ENCODE measurements at places on chromosomes 13 and 19.
A peak's percentile ranks its signal among the peaks of the same experiment; 100 is the strongest.

DNA sequence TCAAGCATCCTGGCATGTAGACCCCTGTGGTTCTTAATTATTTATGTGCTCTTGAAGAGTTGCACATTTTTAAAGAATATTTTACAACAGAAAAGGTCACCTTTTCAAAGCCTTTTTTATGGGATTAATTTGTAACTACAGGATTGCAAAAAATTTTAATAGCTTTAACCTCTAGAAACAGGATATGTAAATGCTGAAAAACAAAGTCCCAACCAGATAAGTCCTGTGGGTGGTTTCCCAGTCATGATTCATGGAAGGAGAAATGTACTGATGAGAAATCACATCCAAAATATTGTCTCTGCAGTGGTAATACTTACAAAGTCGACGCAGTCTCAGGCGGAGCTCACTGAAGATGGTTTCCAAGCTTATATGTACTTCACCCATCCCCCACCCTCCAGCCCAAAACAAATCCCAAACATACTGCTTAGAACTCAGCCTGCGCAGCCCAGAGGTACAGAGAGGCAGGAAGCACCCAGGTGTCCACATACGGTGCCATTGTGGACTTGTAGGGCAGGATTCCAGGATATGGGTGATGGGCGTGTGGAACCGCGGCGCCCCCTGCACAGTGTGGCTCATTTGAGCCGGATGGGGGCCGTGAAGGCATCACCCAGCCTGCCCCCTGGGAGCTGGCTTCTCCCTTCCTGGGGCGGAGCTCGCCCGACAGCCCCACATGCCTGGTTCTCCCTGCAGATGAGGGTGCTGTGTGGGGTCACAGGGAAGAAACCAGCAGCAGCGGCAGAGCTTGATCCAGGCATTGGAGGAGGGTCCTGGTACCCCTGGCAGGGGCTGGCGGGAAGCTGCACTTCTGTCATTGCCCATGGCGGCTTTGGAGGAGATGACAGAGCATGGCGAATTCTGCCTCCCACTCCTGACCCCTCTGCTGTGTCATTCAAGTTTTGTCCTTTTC, 101.2 kb downstream of the ATP11A start:
- no peak overlapping the region for H3K27ac ChIP-seq
- peaks cover 7% of the 10 kb centered on the region for H3K36me3 ChIP-seq
- DNase-seq: no peak

GRCh38 chr13:66803808-66804456, 426.2 kb downstream of the PCDH9 start:
- H3K27me3 ChIP-seq: no peaks in the 10 kb centered on the region
- no peaks in the 10 kb centered on the region for H3K36me3 ChIP-seq
- no peaks in the 10 kb centered on the region for H3K4me1 ChIP-seq
- no peak overlapping the region for H3K27ac ChIP-seq
- H3K4me3 ChIP-seq: no peak overlapping the region
- DNase-seq: no peak

DNA sequence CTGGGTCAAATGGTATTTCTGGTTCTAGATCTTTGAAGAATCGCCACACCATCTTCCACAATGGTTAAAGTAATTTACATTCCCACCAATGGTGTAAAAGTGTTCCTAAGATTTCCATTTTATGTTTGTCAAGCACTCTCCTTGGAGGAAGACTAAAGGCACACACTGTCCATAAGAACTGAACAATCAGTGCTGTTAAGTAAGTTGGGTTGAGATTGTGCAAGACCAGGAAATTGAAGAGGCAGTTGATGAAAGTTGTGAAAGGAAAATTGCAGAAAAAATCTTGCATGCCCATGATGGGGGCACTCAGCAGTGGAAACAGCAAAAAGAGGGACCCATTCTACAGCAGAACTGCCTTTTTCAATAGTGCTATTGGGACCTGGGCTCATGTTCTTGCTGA, 323.6 kb downstream of the DLEU7 start:
- H3K4me1 ChIP-seq: no peaks in the 10 kb centered on the region
- no peak for DNase-seq
- no peaks in the 10 kb centered on the region for H3K36me3 ChIP-seq

DNA sequence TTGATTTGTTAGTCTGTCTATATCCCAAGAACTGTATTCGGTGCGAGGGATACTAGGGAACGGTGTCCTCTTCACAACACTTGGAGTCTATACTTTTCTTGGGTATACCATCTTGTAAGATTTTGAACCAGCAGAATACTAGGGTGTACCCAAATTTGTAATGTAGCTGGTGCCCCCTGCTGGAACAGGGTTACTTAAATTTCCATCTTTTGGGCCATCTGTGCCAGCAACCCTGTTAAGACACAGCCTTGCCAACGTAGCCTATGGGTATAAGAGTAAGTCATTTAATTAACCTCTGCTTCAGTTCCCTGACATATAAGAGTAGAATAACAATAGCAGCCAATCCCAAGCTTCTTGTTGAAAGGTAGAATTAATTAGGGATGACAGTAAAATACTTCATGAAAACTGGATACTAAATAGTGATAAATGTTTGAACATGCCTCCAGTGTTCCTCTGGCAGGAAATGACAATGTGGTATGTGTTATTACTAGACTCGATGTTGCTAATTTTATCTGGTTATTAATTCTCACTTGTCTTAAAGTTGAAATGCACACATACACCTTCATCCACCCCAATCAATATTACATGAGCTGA, 607.6 kb downstream of the FGF9 start:
- no peaks in the 10 kb centered on the region for H3K4me1 ChIP-seq
- H3K4me3 ChIP-seq: no peak overlapping the region
- no peaks in the 10 kb centered on the region for H3K27me3 ChIP-seq
- no peaks in the 10 kb centered on the region for H3K36me3 ChIP-seq
- peak; percentile 58 for DNase-seq

DNA sequence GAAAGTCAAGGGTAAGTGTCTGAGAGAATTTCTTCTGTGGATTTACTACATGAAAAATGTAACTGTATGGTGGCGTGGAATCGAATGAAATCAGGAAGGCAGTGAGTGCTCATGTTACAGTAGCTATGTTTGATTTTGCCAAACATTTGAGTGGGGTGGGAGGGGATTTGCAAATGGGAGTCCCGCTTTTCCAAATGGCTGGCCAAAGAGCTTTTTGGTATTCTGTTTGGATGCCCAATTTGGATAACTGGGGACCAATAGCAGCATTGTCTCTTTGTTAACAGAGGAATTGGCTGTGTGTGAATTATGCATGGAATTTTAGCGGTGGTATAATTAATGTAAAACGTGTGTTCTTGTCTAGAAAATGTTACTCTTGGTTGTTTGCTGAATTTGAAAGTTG, 17.8 kb downstream of the HNRNPM start:
- no peak for DNase-seq
- H3K4me3 ChIP-seq: no peak overlapping the region
- H3K4me1 ChIP-seq: peaks cover 1% of the 10 kb centered on the region
- H3K36me3 ChIP-seq: peaks cover 95% of the 10 kb centered on the region
- H3K27me3 ChIP-seq: no peaks in the 10 kb centered on the region
- no peak overlapping the region for H3K27ac ChIP-seq

GRCh38 chr19:48608798-48609263, 2.3 kb downstream of the SPACA4 start:
- no peaks in the 10 kb centered on the region for H3K27me3 ChIP-seq
- H3K4me1 ChIP-seq: no peaks in the 10 kb centered on the region
- peak; percentile 82 for DNase-seq
- no peak overlapping the region for H3K4me3 ChIP-seq
- H3K36me3 ChIP-seq: no peaks in the 10 kb centered on the region

DNA sequence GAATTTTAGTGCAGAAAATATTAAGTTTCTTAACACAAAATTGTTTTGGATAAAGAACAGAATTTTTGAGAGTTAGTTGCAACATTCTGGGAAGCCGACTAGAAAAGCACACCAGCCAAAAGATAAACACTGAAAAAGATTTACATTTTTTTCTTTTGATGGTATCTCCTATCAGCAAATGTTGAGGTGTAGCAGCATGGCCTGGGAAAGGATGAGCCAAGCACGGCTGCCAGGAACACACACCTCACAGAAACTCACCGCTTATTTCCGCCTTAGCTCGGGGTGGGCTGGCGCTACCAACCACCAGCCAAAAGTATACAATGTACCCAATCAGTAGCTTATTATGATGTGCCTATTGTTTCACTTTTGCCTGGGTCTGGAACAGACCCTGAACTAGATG, 134.7 kb downstream of the MIPEP start:
- no peak overlapping the region for H3K27ac ChIP-seq
- no peaks in the 10 kb centered on the region for H3K27me3 ChIP-seq
- no peak overlapping the region for H3K4me3 ChIP-seq

- peaks cover 7% of the 10 kb centered on the region for H3K4me1 ChIP-seq
- no peak overlapping the region for H3K4me3 ChIP-seq
- H3K27me3 ChIP-seq: no peaks in the 10 kb centered on the region
- peaks cover 2% of the 10 kb centered on the region for H3K36me3 ChIP-seq
Measured at GRCh38 chr13:46567671-46568070, 14.7 kb downstream of the LRCH1 start.

DNA sequence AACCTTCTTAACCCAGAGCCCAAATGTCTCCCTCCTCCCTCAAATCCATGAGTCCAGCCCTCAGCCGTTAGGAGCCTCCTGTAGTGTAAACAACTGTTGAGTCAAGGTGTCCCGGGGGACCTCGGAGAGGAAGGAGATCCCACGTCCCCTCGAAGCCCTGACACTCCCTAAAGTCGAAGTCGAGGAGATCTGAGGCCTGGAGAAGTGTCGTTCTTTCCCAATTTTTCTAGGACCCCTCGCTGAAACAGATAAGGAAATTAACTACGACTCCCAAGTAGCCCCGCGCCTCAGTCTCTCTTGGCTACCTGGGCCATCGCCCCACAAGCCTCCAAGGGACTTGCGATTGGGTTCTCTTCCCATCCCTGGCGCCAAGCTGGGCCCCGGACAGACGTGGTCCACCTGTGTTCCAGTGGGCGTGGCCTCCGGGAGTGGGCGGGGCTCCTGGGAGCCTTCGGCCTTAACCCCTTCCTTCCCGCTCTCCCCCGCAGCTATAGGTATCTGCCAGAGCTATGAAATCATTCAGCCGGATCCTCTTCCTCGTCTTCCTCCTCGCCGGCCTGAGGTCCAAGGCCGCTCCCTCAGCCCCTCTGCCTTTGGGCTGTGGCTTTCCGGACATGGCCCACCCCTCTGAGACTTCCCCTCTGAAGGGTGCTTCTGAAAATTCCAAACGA, 869 bp downstream of the GFY start:
- H3K27ac ChIP-seq: no peak overlapping the region
- DNase-seq: no peak
- no peak overlapping the region for H3K4me3 ChIP-seq
- peaks cover 98% of the 10 kb centered on the region for H3K27me3 ChIP-seq
- no peaks in the 10 kb centered on the region for H3K36me3 ChIP-seq

DNA sequence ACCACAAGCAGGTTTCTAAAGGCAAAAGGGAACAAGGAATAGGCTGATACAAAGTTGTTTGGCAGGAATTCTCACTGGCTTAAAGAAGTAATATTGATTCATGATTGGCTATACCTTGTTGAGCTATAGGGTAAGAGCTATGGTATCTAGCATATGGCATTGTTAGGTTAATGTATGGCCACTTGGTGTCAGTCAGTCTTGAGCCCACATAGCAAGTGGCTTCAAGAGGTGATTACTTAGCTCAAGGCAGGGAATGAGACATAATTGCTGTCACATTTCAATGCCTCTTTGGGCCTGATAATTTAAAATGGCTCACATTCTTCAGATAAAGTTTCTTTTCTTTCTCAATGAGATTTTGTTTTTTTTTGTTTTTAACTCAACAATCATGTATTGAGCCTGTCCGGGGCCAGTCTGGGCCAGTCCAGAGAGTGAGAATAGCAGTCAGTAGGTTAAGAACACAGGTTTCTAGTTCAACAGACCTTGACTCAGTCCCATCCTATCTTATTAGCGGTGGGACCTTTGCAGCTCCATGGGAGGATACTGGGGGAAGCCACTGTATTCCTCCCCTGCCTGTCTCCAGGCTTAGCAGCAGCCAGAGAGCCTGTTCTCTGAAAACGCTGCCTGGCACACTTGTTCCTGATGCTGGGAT, 45.8 kb upstream of the RCBTB2 start:
- no peak for DNase-seq

DNA sequence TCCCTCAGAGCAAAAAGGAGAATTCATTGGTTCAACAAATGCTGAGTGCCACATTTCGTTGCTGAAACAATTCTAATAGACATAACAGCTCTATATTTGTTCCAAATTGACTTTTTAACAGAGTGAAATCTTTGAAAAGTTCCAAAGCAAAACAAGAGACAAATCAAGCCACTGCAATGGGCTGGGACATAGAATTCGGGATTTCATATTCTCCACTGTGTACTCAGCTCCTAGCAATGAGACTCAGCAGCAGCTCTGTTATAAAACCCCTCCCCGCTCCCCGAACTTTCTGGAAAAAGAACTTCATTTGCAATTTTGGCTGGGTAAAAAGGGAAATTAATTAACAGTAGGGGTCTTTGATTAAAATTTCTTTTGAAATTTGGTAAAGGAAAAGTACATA, 11.3 kb downstream of the RFX2 start:
- peaks cover 38% of the 10 kb centered on the region for H3K4me1 ChIP-seq
- no peaks in the 10 kb centered on the region for H3K27me3 ChIP-seq
- H3K27ac ChIP-seq: no peak overlapping the region
- DNase-seq: no peak
- H3K36me3 ChIP-seq: no peaks in the 10 kb centered on the region

All from common myeloid progenitor, CD34-positive (primary cell).